Activated T-helper 2 cell treated with anti-CD3 and anti-CD28 coated beads, Interferon-gamma antibody, Interleukin-2, Interleukin-4, amounts not matched to agents 10 μg/mL and 5 μg/mL and 100 μg/mL, durations not matched to agents 14 hours and 24 hours and 36 hours (primary cell): ENCODE measurements at places on chromosomes 3 and 15. TPM values are rescaled to one million over a fixed set of nuclear protein-coding genes. Genes with fewer than 3 reads are reported as not detected.

DNA sequence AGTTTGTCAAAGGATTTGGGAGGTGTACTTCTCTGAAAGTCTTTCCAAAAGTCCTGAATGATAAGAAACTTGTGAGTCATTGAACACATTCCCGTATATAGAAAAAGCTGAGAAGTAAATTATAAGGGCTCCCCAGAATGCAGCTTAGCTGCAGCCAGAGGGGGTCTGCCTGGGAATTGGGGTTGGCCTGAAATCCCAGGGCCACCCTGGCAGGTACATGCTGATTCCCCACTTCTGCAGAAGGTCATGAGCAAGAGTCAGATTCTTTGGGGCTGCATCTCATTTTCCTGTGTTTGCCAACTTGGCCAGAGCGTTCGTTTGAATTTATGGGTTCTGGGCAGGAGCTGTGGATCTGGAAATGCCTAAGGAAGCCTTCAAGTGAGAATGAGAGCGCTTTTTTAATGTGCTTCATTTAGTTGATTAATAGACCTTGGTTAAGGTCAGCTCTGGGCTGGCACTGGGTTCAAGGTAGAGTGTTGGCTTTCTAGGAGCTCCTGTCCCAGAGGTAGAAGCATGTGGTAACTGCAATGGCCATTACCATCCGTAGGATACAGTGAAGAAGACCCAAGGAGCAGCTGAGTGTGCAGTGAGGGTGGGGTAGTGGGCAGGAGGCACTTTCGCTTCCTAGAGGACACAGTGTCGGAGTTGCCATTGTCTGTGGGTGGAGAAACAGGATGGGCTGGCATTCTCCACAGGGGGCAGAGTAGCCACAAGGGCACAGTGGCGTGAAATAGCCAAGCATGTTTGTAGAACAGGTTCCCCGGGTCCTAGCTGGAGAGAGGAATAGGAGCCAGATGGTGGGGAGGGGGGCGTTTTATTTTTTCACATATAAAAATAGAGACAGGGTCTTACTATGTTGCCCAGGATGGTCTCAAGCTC, 3.2 kb downstream of the SLC6A6 start:
- peaks cover 46% of the 10 kb centered on the region for H3K36me3 ChIP-seq
- peak overlapping the region; percentile 31 for H3K27ac ChIP-seq
- peak overlapping the region; percentile 37 for H3K4me3 ChIP-seq
- peaks cover 48% of the 10 kb centered on the region for H3K4me1 ChIP-seq
- no peak for DNase-seq

- H3K4me1 ChIP-seq: no peaks in the 10 kb centered on the region
- H3K36me3 ChIP-seq: no peaks in the 10 kb centered on the region
- H3K27ac ChIP-seq: no peak overlapping the region
- DNase-seq: no peak
Observed at GRCh38 chr3:28745916-28746617, 397.4 kb upstream of the AZI2 start.

DNA sequence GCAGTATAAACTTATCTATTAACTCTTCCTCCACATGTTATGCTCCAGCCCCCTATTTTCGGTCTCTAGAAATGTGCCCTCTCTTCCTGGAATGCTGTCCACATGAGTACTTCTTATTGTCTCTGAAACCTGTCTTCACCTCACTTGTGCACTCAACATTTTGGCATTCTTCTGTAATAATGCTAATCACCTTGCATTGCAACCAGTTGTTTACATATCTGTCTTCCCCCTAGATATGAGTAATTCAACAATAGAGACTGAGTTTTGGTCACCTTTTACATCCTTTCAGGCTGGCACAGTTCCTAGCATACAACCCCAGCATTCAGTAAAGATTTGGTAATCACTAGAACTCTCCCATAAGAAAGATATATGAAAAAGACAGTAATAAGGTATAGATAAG, 17.2 kb downstream of the CCDC80 start:
- H3K4me1 ChIP-seq: no peaks in the 10 kb centered on the region
- H3K27ac ChIP-seq: no peak overlapping the region
- no peak overlapping the region for H3K4me3 ChIP-seq
- no peak for DNase-seq

- H3K27me3 ChIP-seq: no peaks in the 10 kb centered on the region
- H3K4me3 ChIP-seq: no peak overlapping the region
- H3K36me3 ChIP-seq: no peaks in the 10 kb centered on the region
- no peak overlapping the region for H3K27ac ChIP-seq
Observed at GRCh38 chr3:13689373-13690260, 140.7 kb downstream of the FBLN2 start.

- H3K36me3 ChIP-seq: peaks cover 72% of the 10 kb centered on the region
- H3K27me3 ChIP-seq: no peaks in the 10 kb centered on the region
- no peak overlapping the region for H3K27ac ChIP-seq
- H3K4me1 ChIP-seq: no peaks in the 10 kb centered on the region
Observed at GRCh38 chr3:142337994-142338393, 109.8 kb downstream of the XRN1 start.

DNA sequence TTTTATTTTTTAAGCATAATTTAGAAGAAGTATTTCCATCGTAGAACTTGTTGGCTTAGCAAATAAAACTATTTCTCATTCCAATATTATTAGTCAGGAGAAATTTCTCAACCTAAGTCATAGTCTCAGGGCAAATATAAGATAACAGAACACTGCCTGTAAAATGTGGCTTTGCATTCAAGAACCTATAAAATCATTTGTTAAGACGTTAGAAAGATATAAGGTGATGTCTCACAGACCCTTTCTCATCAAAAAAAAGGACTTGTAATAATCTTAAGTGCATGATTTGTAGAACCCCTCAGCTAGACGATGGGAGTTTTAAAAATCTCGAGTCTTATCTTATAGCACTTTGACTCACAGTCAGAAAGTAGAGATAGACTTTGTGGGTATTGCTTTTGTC, 314.7 kb upstream of the CFAP20DC start:
- no peak overlapping the region for H3K4me3 ChIP-seq
- DNase-seq: no peak
- no peak overlapping the region for H3K27ac ChIP-seq
- no peaks in the 10 kb centered on the region for H3K36me3 ChIP-seq
- no peaks in the 10 kb centered on the region for H3K27me3 ChIP-seq

DNA sequence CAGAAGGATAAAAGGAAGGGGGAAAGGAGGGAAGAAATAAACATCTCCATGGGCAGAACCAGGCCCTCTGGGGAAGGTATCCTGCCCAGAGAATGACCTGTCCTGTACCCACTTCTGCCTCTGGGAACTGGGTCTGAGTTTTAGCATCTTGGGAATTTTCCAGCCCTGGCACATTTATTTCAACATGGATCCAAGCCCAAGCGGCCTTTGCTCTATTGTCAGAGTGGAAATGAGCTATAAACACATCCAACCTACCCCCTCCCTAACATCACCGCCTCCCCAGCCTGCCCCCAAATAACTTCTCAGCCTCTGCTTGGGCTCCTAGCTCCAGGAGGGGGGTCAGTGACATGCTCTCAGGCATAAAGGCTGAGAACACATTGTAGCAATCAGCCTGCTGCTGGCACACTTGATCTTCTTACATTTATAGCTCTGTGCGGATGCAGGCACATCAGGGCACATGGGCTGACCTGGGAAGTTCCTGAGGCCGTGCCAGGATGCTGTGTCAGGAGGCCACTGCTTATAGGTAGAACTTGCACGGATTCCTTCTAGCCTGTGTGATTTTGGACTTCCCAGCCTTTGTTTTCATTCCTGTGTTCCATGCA, 4.6 kb upstream of the OXTR start:
- no peak overlapping the region for H3K27ac ChIP-seq
- H3K27me3 ChIP-seq: peaks cover 24% of the 10 kb centered on the region

Gene FRMD4B
- total RNA-seq: 75.1 and 78.0 TPM in 2 replicates

Gene SERPINI2
- not detected in 2 replicates for total RNA-seq
